Esophagus squamous epithelium (tissue), 5 donors: ENCODE measurements at places on chromosomes 5 and 9.

DNA sequence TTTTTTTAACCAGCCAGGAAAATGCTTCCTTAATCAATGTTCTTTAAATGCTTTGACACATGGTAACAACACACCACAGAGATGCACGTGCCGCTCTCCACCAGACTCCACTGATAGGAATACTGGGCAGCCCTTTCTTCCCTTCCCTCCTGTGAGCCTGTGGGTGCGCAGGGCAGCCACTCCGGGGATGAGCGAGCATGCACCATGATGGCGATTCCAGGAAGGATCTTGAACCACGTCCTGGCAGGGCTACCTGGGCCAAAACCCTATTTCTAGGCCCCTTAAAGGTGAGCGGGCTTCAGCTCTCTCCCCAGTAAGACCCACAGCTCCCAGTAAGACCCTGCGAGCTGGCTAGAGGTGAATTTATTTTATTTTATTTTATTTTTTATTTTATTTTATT, 128.2 kb downstream of the MVB12B start:
- no peak for DNase-seq

DNA sequence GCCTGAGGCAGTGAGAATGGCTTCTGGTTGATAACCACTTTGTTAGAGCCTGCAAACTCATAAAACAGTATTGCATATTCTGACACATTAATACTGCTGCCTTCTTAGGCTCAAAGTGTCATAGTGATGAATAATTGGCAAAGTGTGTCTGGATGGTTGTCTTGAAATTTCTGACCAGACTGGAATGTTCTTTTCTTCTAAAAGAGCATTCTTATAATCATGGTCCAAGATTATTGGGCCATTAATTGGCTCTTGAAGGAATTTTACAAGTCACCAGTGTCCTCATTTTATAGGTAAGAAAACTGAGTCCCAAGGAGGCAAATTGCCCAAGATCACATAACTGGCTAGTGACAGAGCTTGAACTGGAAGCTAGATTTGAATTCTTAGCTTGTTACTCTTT, 111.7 kb downstream of the PCSK1 start:
- no peak for DNase-seq

GRCh38 chr5:157253547-157253946, 12.4 kb upstream of the CYFIP2 start:
- no peak for DNase-seq

- no peak for DNase-seq
Observed at GRCh38 chr9:121619545-121620324, 31.7 kb upstream of the DAB2IP start.

- DNase-seq = no peak
Observed at GRCh38 chr9:34331196-34331595, 1.8 kb downstream of the NUDT2 start.
